ENCODE measurements at places on chromosomes 2 and 18.

GRCh38 chr2:27217173-27218121 is at the start of gene CAD:
Gene CAD (plus strand): TSS chr2:27217369. CDS start chr2:27217552, 183 bp downstream.
- DNase-seq, result peak; percentile 94

DNA sequence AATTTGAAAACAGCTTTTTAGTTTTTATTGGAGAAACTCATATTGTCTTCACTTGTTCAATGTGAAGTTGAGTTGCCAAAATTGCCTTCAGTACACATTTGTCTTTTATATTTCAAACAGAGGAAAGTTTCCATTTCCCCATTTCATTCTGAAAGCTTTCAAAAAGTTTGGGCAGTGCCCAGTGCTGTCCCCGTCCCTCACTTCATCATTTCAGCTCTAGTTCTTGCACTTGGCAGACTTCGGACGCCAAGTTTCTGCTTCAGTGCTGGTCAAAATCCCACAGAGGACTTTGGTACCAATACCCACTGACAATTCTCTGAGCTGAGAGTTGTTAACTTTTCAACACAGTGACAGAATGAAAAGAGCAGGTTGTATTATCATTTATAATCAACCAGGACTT is 43.4 kb upstream of the AQP4 start:
- no peak for DNase-seq

- no peak for DNase-seq
These were observed 1004.5 kb downstream of the SOCS6 start for GRCh38 chr18:71293322-71293721.

DNA sequence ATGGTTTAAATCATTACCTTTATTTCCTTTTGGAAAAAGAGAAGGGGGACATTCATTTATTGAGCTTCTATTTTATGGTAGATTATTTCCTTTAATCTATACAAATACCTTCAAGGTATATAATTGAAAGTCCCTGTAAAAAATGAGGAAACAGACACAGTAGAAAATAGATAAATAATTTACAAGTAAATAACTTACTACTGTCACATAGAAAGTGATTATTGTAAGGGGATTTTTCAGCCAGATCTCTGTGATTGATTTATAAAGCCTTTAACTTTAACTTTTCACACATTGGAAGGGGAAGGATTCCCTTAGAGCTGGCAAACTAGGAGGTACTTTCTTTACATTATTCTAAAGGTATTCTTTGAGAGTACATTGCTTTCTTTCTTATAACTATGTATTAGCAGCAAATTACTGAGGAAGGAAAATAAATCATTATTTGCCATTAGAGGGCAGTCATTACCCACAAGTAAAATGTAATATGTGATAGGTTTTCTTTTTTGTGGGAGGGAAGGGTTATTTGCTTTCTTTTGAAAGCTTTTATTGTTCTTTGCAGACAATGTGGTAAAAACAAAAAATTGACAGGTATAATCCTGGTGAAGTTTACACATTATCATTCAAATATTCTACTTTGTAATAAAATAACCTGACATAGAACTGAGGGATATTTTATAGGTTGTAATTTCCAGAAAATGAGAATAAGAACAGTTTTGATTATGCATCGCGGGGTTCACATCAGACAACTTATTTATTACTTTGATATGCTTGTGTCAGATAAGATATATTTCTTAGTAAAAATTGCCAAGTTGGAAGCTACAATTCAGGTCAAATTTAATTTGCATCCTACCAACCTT is 24.8 kb upstream of the RPE start:
- DNase-seq, result no peak

GRCh38 chr2:200230716-200231115 is 75.8 kb upstream of the SPATS2L start:
- no peak for DNase-seq

- DNase-seq, result no peak
These were observed 22.8 kb upstream of the DGKD start for GRCh38 chr2:233331536-233331935.

GRCh38 chr2:8271461-8271860 is 410.4 kb upstream of the ID2 start:
- DNase-seq, result no peak

GRCh38 chr2:235265348-235265965 is 228.4 kb upstream of the AGAP1 start:
- DNase-seq, result no peak

GRCh38 chr2:159010340-159010739 is 41.9 kb downstream of the TANC1 start:
- no peak for DNase-seq

GRCh38 chr2:147760984-147761383 is 83.8 kb upstream of the ACVR2A start:
- DNase-seq, result no peak

GRCh38 chr2:122755281-122755780 is 999.9 kb downstream of the TSN start:
- no peak for DNase-seq

DNA sequence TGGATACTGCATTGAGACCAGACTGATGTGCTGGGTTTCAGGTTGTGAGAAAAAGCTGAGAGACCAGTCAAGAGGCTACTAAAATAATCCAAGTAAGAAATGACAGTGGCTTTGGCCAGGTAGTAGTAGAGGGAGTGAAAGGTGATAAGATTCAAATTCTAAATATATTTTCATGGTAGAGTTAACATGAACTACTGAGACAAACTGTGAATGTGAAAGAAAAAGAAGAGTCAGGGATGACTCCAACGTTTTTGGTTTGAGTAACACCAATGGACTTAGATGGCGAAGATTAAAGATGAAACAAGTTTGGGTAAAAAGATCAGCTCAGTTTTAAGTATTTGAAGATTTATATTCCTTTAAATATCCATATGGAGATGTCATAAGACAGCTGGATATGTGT is 209.4 kb downstream of the ZEB2 start:
- no peak for DNase-seq

DNA sequence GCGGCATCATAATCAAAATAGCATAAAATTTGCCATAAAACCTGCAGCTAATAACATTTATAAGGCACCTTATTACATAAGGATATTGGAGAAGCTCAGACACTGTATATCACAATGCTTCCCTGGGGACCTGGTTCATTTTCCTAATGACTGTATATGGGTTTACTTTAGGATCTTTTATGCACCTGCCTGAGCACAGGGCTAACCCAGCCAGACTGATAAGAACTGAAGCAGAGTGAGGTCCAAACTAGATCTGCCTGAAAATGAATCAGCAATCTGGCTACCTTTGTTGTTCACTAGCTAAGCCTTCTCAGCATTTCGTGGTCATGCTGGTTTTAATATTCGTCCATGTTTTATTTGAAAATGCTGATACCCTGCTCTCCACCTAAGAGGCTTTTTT is 1922.3 kb upstream of the CELF4 start:
- no peak for DNase-seq

GRCh38 chr2:23381084-23381483 is 3.9 kb upstream of the KLHL29 start:
- no peak for DNase-seq

DNA sequence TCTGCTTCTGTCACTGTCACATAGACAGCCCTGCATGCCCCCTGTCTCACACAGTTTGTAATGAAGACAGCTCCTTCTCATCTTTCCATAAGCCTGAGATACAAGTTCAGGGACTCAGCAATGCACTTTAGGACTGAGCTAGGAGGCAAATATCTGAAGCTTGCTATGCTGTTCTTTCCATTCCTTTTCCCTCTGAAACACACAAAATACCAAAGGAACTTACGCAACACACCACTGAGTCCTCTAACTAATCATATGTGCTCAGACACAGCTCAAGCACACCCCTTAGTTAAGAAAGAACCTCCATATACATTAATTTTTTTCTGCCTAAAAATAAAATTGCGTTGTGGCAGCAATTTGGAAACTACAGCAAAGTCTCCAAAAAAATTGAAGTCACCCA is 17.9 kb downstream of the SERPINB8 start:
- DNase-seq, result no peak

GRCh38 chr2:3253913-3254441 is 123.6 kb downstream of the EIPR1 start:
- DNase-seq, result no peak

DNA sequence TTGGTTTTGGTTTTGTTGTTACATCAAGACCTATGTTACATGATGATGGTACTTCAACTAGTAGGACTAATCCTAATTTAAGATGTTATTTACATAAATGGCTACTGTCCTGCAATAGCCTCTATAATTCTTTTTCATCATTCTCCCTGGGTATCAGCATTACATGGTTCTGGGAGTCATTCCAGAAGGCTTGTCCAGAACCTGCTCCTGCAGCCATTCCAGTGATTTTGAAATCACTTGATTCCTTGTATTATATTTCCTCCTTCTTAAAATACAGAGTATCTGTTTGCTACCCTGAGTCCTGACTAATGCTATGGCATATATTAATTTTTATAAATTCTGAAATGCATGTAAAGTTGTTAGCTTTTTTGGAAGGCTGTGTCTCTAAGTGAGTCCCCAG is 400.5 kb upstream of the MEIS1 start:
- DNase-seq, result no peak

GRCh38 chr2:233142355-233142897 is 82.3 kb downstream of the INPP5D start:
- no peak for DNase-seq

DNA sequence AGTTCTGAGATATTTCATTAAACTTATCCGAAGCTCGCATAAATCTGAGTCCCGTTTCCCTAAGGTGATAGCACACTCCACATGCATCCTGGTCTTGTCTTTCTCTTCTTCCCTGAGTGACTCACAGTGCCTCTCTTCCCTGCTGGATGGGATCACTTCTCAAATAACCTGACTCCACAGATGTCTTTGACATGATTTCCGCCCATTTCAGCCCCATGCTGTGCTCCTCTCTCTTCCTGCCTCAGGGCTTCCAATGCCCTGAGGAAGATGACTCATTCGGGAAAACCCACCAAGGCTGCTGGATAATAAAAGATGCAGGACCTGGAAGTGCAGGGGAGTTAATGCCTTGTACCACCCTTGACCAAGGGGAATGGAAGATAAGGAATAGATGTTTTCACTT is 441.7 kb upstream of the SOX11 start:
- DNase-seq, result peak; percentile 81

- DNase-seq, result no peak
These were observed 26.3 kb upstream of the CCDC178 start for GRCh38 chr18:33466822-33467221.

DNA sequence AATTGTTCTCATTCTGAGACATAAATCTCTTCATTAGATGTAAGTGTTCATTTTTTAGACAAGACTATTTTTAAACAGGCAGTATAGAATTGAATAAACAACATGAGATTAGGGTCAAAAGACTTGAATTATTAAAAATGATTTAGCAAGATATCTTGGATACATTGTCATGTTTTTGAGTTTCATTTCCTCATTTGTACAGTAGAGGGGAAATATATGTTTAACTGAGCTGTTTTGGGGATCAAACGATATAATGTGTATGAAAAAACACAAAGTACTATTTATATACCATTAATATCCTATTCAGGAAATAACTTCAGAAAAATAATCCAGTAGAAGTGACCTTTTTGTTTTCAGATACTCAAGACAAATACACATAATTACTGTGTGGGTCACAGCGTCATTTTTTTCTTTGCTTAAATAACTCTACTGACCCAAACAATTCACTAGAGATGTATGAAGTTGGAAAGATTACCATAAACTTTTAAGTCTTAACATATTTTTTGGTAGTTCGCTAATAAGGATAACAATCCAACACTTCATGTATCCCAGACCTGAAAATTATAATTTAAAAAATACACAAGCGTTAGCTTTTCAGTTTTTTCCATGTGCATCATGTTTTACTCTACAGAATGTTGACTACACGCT is 896 bp upstream of the ASXL3 start:
- no peak for DNase-seq

DNA sequence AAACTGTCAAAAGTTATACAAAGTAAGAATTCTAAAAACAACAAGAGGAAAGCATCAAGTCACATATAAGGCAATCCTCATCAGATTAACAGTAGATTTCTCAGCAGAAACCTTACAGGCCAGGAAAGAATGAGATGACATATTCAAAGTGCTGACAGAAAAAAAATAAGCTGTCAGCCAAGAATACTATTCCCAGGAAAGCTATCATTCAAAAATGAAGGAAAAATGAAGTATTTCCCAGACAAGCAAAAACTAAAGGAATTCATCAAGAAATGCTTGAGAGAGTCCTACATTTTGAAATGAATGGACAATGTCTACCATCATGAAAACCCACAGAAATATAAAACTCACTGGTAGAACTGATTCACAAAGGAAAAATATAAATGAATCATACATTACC is 268.9 kb upstream of the OSR1 start:
- no peak for DNase-seq

DNA sequence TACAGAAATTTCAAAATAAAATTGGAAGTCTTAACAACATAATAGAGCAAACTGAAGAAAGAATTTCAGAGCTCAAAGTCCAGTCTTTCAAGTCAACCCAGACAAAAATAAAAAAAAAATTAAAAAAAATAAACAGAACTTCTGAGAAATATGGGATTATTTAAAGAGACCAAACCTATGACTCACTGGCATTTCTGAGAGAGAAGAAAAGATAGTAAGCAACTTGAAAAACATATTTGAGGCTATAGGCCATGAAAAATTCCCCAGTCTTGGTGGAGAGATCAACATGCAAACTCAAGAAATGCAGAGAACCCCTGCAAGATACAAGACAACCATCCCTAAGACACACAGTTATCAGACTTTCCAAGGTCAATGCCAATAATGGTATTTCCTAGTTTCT is 167.4 kb downstream of the RNF144A start:
- DNase-seq, result no peak

DNA sequence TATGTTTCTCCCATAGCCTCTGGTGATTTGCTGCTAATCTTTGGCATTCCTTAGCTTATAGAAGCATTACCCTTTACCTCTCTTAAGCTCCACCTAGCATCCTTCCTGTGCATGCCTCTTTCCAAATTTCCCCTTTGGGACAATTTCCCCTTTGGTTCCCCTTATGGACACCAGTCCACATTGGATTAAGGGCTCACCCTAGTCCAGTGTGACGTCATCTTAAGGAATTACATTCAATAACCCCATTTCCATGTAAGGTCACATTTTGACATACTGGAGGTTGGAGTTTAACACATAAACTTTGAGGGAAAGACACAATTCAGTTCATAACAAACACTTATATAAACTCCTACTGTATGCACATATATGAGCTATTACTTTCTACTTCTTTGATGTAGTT is 916.6 kb downstream of the SLC4A3 start:
- no peak for DNase-seq

GRCh38 chr2:140863713-140864112 is 1267.1 kb downstream of the LRP1B start:
- DNase-seq, result no peak

- DNase-seq, result no peak
These were observed 259.4 kb upstream of the ETAA1 start for GRCh38 chr2:67137699-67138098.

DNA sequence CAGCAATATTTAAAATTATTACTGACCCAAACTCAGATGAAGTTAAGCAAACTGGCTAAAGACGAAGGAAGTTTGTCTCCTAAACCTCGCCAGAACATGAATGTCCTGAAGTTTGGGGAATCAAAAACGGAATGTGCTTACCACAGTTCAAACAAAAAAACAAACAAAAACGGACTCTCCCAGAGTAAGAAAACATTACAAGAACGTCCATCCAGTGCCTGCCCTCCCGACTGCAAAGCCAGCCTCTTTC is 1.1 kb downstream of the KANSL1L start:
- DNase-seq, result no peak

Data from endodermal cell (in vitro differentiated cells).